ENCODE measurements at places on chromosomes 11 and 22.

DNA sequence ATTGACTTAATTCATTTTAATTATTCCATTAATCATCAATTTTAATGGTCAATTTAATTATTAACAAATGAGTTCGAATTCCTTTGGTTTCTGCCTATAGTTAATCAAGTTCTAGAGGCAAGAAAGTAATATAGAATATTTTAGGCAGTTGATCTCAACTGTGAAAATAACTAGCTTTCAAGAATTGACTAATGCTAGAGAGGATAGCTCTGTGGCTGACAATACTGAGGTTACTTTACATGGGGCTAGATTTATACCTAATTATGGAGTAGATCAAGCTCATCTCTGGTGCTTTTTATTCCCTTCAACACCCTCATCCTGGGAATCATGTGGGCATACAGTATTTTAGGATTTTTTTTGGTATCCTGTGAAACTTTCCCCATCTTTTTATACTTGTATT lies 259.4 kb downstream of the GRM5 start:
- DNase-seq, result no peak

GRCh38 chr22:17366830-17367229 lies 2.4 kb upstream of the CECR2 start:
- peak; percentile 85 for DNase-seq

GRCh38 chr11:122107566-122107965 lies 8.4 kb downstream of the BLID start:
- no peak for DNase-seq

- no peak for DNase-seq
These were observed 200.8 kb downstream of the LUZP2 start for GRCh38 chr11:24697522-24698111.

DNA sequence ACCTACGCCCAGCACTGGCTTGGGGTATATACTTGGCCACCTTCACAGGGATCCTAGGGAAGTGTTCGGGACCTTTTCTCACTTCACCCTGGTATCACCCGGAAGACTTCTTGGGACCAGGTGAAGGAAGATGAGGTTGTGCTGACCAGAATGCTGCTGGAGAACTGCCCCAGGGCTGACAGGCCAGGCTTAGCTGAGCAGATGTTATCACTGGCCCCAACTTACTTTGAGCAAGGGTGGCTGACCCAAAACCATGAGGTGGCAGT lies 4.5 kb downstream of the FTH1 start:
- DNase-seq, result no peak

DNA sequence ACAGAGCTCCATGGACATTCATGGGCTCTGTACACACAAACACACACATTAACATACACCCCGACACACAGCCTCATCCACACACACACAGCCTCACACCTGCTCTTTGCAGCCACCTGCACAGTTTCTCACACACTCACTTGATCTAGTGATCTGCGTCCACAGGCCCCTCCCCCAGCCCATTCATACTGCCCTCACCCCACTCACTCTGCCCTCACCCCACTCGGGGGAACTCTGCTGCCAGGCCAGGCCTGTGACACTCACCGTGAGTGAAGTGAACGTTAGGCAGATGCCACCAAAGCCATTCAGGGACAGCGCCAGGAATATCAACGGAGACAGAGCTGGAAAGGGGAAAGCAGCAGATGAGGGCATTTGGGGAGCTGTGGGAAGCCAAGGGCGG lies 15.0 kb downstream of the SLC43A1 start:
- DNase-seq, result no peak

DNA sequence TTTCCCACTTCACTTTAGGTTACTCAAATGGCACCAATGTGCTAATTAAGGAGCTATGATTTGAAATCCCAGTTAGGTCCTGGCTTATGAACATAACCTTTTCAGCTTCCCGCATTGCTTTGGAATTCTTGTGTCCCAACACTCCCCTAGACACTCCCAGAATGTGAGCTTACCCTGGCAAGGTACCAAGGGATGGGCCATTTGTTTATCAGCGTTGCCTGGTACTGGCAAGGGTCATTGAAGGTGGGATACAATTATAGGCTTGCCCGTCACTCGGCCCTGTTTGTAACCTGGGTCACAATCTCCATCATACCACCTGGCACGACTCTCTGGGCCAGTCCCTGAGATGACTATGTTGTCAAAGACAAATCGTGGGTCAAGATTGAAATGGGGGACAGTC lies 5.4 kb downstream of the CSRP3 start:
- no peak for DNase-seq

DNA sequence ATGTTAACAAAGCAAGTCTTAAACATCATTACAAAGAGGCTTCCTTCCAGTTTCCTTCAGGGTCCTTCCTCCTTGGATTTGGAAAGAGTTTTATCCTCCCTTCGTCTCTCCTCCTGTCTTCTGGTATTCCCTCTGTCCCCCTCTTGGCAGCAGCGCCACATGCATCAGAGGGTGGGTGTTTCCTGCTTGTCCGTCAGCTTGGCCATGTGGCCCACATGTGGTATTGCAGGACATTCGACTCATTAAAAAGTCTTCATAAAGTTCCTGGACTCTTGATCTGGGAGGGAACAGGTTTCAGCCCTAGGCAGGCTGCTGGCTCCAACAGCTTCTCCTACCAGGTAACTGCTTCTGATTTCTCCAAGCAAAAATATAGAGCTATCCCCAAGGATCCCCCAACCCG lies 189.8 kb downstream of the CSNK2A3 start:
- peak; percentile 51 for DNase-seq

DNA sequence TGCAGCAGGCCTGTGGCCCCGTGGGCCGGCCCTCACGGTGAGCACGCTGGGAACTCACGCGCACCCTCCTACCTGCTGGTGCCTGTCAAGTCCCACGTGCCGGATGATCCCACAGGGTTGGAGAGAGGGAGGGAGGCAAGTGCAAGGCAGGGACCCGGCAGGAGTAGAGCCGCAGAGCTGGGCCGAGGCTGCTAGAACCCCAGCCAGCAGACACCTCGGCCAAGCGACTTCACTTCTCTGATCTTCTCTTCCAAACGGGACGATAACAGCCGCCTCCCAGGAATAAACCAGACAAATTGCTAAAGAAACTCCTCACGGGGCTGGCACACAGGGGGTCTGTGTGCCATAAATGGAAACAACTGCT lies 1232.8 kb downstream of the TBC1D22A start:
- no peak for DNase-seq

DNA sequence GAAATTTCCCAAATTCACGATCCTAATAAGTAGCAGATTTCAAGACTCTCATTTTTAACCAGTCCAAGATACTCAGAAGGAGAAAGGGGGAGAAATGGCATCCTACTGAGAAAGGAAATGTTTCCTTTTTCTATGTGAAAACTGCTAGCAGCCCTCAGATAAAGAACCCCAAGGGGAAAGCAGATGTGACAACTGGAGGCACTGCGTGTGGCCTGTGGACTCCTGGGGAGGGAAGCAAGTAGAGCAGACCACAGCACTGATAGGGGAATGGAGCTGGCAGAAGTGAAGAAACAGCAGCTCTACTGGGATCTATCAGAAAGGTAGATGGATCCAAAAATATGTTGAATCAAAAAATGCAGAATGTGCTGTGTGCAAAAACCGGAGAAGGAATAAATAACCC lies 239.7 kb upstream of the API5 start:
- peak; percentile 52 for DNase-seq

GRCh38 chr22:20084547-20085413 lies 4.7 kb downstream of the DGCR8 start:
- DNase-seq, result peak; percentile 83

DNA sequence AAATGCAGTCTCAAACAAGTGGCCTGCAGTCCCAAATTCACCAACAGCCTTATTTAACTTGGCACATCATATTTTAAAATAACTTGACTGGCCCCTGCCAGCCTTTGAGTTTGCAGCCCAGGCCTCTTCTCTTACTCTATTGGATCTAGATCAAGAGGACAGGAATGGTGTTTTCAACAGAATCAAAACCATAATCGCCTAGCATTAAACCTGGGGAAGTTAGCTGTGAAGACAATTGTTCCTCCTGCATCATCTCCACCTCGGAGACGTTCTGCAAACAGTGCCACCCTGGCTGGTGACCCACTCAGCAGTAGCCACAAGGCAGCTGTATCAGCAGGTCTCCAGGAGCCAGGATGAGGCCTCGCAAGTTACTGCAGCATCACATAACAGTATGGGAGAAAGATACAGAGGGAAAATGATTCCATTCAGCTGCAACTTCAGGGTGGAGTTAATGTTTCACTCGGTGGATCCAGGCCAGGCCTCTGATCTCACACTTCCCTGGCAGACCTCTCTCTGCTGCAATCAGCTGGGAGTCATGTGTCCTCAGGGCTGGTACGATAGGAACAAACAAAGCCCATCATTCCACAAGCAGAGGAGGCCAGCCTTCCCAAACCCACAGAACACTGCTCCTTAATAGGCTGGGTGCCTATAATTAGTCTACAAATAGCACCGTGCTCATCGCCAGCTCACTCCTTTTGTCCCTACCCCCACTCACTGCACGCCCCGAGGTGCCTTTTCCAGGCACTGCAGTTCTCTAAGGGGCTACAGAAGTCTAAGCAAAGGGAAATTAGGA lies 18.6 kb upstream of the SCN2B start:
- no peak for DNase-seq

GRCh38 chr11:101011881-101012280 lies 117.7 kb downstream of the PGR start:
- no peak for DNase-seq

DNA sequence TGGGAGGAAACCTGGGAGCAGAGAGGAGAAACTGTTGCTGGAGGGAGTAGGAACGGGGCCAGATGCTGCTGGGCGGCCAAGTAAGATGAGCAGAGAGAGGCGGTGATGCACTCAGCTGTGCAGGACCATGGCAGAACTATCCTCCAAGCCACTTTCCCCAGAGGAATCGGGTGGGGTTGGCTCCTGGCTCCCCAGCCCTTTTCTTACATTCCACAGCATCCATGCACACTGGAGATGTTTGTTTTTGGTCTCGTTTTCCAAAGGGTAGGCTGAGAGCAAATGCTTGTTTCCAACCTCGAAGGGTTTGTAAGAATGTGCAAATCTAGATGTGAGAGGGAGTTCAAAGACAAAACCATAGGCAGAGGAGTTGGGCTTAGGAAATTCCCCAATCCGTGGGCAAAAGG lies 73.2 kb downstream of the DBX1 start:
- no peak for DNase-seq

DNA sequence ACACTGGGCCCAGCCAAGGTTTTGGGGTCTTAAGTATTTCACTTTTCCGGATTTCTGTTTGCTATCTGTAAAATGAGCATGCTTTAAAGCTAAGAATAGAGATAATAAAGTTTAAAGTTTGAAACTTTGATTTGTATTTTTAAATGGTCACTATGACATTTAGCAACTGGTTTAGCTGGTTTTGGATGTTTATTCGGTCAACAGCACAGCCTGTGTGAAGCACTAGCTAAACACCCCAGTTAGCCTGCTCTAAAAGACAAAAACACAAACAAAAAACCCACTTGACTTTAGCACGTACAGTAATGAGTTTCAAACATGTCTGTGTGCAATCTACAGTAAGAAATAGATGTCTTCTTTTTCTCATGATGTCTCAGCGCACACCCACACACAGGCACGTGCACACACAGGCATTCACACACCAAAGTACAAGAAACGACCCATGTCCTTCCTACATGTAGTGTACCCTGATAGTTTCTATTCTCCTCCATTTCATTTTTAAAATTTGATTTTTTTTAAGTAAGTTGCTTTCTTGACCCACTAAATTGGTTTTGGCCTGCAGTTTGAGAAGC lies 29.4 kb downstream of the SLC1A2 start:
- DNase-seq, result no peak

DNA sequence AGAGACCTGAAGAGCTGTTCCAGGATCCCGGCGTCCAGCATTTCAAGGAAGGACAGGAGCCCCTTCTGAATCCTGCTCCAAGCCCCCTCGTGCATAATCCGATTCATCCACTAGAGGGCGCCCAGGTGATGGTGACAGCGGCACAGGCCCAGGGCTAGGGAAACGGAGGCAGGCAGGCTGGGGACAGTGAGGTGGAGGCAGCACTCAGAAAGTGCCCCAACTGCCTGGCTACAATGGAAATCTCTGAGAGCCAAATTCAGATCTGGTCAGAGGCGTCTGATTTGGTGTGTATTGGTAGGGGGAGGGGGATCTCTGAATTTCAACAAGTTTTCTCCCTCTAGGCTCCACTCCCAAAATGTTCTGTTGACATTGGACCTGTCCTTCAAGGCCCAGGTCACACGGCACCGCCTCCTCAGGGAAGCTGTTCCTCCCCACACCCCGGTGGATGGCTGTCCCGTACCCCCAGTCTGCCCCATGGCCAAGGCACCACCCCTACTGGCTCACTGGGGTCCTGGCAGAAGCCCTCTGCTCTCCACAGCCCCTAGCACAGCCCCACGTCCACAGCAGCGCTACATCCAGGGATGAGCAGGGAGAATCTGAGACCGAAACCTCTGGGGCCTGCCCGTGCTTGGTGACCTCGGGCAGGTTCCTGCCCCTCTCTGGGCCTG lies 142.9 kb downstream of the CRYBB2 start:
- peak; percentile 84 for DNase-seq

- DNase-seq, result peak; percentile 40
These were observed 6.7 kb downstream of the SLC25A18 start for GRCh38 chr22:17569971-17570511.

DNA sequence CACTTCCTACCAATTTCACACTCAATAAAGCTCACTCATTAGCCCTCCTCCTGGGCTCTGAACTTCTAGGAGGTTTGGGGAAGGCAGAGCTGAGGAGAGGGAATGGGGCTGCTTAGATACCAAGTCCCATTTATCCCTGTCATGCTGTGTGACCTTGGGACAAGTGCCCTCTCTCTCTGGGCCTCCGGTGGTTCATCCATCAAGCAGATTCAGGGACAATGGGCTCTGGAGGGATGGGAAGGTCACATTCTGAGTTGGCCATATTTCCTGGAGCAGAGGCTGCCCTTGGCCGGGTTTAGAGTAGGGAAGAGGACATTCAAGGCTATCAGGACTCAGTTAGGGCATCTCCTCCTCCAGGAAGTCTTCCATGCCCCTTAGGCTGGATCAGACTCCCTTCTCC lies 66.7 kb downstream of the PDE2A start:
- no peak for DNase-seq

GRCh38 chr22:45878051-45878781 lies 98.7 kb downstream of the WNT7B start:
- DNase-seq, result peak; percentile 32

GRCh38 chr11:35582033-35582432 lies 36.2 kb upstream of the FJX1 start:
- no peak for DNase-seq

GRCh38 chr11:113401718-113402117 lies 14.1 kb downstream of the ANKK1 start:
- no peak for DNase-seq

GRCh38 chr11:133832991-133833897 lies 12.1 kb downstream of the SPATA19 start:
- DNase-seq, result no peak

GRCh38 chr22:25759825-25760231 lies 17.8 kb downstream of the MYO18B start:
- DNase-seq, result no peak

- no peak for DNase-seq
These were observed 16.2 kb downstream of the OR5D16 start for GRCh38 chr11:55854704-55855103.

DNA sequence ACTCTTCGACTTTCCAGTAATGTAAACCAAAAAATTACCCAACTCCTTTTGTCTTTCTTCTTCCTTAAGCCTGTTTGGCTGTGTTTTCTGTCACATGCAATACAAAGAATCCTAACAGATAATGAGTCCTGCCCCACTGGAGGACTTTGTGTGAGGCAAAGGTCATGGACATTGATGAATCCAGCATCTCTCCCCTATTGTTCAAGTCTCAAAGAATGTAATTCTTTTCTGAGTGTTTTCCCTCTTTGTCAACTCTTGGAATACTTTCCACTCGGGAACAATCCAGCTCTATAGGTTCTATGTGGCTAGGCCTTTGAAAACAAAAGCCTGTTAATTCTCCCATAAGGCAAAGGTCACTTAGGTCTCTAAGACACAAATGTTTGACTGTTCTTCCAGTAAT lies 100.7 kb downstream of the FAR1 start:
- DNase-seq, result no peak

Measured in H9 (cell line).